ENCODE measurements at places on chromosomes 7 and 10.

DNA sequence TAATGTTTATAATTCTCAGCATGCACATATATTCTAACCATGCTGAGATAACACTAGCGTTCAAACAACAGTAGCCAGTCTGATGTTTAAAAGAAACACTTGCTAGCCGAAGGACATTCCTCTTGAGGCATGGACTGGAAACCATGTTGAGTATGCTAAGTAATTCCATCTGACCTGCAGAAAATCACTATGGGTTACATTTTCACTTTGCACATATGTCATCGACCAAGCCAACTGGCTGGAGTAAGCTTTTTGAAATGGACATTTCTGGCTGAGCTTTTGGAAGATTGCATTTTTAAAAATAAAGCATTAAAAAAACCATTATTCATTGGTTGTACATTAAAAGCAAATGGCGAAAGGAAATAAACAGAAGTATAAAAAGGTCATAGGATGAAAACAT lies 88.2 kb downstream of the BBS9 start:
- DNase-seq, result no peak

GRCh38 chr7:33750177-33750576 lies 155.2 kb upstream of the BMPER start:
- DNase-seq, result no peak

DNA sequence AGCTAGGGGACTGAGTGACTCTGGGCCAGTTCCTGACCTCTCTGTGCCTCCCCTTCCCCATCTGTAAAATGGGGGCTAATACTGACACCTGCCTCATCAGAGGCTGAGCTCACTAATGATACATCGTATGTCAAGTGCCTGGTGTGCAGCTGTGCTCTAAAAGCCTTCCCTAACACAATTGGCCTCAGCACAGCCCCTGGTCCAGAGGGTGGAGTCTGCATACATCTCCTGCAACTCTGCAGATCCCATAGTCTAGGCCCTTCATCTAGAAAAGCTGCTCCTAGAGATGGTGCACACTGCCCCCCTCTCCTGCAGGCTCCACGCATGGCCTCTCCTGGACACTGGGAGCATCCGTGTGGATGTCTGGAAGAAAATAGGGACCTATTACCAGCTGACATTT lies 255.0 kb downstream of the RPS24 start:
- DNase-seq, result no peak

DNA sequence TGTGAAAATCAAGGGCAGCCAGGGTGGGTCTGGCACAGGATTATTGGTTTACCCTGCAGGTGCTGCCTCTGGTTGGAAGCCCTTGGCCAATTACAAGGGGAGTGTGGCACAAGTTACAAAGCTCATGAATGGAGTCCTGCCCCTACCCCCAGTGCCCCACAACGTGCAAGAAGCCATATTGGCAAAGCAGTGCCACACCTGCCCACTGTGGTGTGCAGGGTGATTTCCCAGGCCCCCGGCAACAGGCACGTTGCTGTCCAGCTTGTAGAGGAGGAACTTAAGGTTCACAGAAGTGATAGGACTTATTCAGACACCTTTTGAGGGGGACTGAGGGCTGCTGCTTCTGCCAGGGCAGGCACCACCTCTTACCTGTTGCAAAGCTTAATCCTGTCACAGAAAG lies 11.4 kb downstream of the LHPP start:
- no peak for DNase-seq

DNA sequence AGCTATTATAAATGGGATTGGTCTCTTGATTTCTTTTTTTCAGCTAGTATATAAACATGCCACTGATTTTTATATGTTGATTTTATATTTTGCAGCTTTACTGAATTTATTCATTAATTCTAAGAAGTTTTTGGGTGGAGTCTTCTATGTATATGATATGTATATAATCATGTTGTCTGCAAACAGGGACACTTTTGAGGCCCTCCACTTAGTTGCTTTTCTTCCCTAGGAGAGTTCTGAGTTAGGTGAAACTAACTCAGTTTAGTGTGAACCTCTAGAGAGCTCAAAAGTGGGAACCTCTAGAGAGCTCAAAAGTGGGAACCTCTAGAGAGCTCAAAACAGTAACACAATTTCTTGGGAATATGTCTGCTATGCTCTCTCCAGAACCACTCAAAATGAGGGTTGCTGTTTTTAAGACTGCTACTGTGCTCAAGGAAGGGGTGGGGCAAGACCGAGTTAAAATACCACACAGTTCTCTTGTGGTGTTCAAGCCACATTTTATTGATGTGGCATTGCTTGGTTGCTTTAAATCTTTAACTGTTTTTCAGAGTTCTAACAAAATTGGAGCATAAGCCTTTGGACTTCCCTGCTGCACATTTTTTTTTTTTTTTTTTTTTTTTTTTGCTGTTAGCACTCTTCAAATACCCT lies 13.2 kb downstream of the CCDC7 start:
- peak; percentile 77 for DNase-seq

- no peak for DNase-seq
Observed at GRCh38 chr7:157432541-157432956, 95.7 kb downstream of the DNAJB6 start.

DNA sequence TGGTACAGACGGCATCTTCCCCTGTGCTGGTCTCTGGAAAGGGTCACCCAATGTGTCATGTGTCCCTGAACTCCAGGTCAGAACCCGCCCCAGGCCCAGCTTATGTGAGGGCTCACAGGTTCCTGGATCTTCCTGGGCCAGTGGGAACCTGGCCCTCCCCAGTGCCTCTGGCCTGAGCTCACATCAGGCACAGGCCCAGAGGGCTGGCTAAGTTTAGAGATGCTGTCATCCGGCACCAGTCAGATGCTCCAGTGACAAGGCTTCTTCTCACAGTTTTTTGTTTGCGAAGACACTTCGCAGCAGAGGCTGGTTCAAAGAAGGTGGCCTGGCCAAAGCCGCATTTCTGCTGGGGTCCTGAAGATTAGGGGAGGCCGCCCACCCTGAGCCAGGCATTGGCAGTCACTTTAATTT lies 11.8 kb downstream of the CAMK2B start:
- no peak for DNase-seq

GRCh38 chr7:87032604-87033339 lies 26.7 kb downstream of the ELAPOR2 start:
- no peak for DNase-seq

DNA sequence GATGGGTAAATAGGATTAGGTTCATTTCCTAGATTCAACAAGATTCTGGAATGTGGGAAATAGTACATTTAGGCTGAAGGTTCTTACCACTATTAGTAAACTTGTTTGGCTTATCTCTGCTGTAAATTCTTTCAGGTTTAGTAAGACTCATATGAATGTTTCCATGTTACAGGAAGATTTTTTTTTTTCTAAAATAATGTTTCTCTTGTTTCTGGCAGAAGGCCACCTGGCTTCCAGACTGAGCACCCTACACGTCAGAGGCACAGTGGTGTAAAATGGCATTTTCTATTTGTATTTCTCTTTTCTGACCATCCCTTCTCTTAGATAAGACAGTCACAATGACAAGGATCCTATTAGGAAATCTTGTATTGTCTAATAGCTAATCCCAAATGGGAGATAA lies 22.7 kb upstream of the AASS start:
- DNase-seq, result no peak

- DNase-seq, result no peak
Observed at GRCh38 chr10:103610083-103610472, 116.6 kb downstream of the NEURL1 start.

- no peak for DNase-seq
Observed at GRCh38 chr7:27784399-27785053, 44.6 kb downstream of the TAX1BP1 start.

- no peak for DNase-seq
Observed at GRCh38 chr7:64892116-64892515, 11.0 kb upstream of the ZNF273 start.

GRCh38 chr10:118832241-118832651 lies 77.5 kb upstream of the CACUL1 start:
- DNase-seq, result no peak

GRCh38 chr7:124263232-124263827 lies 230.5 kb upstream of the TMEM229A start:
- no peak for DNase-seq
